ENCODE measurements at places on chromosomes 13 and 19. TPM values are rescaled to one million over a fixed set of nuclear protein-coding genes. Genes with fewer than 3 reads are reported as not detected.

The GTPBP3 gene
- total RNA-seq = 40.4 TPM

The PLPPR2 gene
- total RNA-seq = 1.3 TPM

- no peaks in the 10 kb centered on the region for H3K36me3 ChIP-seq
- no peak for DNase-seq
- peaks cover 78% of the 10 kb centered on the region for H3K27me3 ChIP-seq
Observed at GRCh38 chr13:110305544-110305943, 1.4 kb downstream of the COL4A1 start.

DNA sequence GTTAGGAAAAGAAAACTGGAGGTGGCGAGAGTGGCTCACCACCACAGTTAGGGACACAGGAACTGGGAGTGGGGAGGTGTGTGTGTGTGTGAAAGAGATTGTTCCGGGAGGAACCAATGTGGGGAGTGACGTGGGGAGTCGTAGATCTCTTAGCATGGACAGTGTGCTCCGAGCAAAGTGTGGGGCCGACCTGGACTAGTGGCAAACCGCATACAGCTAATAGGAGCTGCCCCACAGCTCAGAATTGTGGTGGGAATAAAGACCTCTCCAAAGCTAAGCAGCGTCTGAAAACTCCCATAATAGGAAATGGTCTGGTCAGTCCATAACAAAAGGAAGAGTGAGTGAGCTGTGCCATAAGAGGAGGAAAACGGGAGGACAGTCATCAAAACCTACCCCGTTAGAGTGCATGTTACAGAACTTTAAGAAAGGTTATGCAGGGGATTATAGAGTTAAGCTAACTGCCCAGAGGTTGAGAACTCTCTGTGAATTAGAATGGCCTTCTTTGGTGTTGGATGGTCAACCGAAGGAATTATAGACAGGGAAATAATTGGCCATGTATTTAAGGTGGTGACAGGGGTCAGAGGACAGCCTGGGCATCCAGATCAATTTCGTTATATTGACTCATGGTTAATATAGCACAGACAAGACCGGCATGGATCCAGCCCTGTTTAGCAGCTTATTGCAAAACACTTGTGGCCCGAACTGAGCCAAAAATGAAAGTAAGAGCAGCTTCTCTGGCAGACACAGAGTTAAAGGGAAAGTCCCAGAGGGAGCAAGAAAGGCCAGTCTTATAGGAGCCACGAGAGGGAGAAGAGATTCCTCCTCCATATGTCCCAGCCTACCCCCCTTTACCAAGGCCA is 8.9 kb upstream of the SLC15A1 start:
- no peak overlapping the region for H3K4me3 ChIP-seq
- H3K27me3 ChIP-seq = peaks cover 21% of the 10 kb centered on the region
- no peak for DNase-seq
- H3K27ac ChIP-seq = no peak overlapping the region
- H3K4me1 ChIP-seq = peaks cover 3% of the 10 kb centered on the region

- no peaks in the 10 kb centered on the region for H3K27me3 ChIP-seq
- DNase-seq = no peak
- no peak overlapping the region for H3K4me3 ChIP-seq
- no peaks in the 10 kb centered on the region for H3K4me1 ChIP-seq
- no peaks in the 10 kb centered on the region for H3K36me3 ChIP-seq
Observed at GRCh38 chr13:106109391-106109791, 426.1 kb downstream of the EFNB2 start.

The MYH14 gene
- not detected for total RNA-seq

The IL12RB1 gene
- total RNA-seq = 69.9 TPM

DNA sequence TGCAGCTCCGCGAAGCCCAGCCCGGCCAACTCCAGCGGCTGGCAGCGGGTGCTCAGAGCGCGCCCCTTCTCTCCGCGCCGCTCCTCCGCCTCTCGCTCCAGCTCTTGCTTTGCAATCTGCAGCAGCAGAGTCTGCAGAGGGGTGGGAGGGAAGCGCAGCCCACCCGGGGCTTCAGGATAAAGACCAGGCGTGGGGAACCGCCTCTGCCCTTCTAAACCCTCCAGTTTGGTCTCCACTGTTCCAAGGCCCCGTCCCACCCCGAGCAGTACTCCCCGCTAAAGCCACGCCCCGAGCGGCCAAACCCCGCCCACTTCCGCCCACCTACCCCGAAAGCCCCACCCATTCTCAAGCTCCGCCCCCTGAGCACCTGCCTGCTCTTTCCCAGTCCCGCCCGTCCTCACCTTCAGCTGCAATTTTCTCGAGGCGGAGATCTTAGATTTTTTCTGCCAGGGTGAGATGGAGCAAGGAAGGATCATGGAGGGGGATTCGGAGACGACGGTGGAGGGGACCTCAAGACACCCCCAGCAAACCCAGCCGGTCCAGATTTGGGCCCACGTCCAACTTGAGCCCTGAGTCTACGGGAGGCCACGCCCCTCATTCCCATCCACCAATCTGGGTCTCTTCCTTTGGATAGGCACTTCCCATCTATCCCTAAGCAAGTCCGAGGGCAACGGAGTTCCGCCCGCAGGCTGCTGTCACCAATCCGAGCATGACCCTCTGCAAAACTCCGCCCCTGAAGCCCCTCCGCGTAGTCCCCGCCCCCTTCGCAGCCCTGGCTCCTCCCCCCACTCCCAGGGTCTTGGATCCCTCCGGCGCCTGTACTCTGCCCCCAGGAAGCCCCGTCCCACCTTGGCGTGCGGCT is 1.1 kb downstream of the TNNI3 start:
- DNase-seq = peak; percentile 53
- H3K36me3 ChIP-seq = peaks cover 3% of the 10 kb centered on the region
- no peak overlapping the region for H3K27ac ChIP-seq
- H3K27me3 ChIP-seq = peaks cover 25% of the 10 kb centered on the region
- H3K4me3 ChIP-seq = no peak overlapping the region

- no peak for DNase-seq
- H3K27me3 ChIP-seq = no peaks in the 10 kb centered on the region
- H3K36me3 ChIP-seq = no peaks in the 10 kb centered on the region
- H3K4me3 ChIP-seq = no peak overlapping the region
- no peak overlapping the region for H3K27ac ChIP-seq
- H3K4me1 ChIP-seq = no peaks in the 10 kb centered on the region
Observed at GRCh38 chr13:93982179-93982918, 497.1 kb downstream of the DCT start.

DNA sequence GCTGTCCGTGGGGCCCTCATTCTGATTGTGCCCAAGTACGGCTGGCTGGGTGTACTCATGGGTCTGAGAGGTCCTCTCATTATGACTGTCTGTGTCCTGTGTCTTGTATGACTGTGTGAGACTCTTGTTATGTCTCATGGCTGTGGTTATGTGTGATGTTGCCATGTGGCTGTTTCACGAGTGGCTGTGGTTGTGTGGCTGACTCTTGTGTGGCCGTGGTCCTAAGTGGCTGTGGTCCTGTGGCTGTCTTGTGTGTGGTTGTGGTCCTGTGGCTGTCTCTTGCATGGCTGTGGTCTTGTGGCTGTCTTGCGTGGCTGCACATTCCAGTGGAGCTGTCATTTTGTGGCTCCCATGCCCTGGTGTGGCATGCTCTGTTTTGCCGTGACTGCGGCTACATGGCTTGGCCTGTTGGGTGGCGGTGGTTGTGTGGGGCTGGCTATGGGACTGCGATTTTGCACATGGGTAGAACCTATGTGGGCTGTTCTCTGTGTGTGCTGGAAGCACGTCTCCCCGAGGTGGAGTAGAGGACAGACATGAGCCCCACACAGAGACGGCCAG is 2.5 kb downstream of the LYL1 start:
- H3K4me1 ChIP-seq = peaks cover 45% of the 10 kb centered on the region
- H3K4me3 ChIP-seq = peak overlapping the region; percentile 64
- H3K27ac ChIP-seq = peak overlapping the region; percentile 93
- peaks cover 5% of the 10 kb centered on the region for H3K36me3 ChIP-seq
- peak; percentile 88 for DNase-seq

GRCh38 chr19:55325172-55325571 is at the start of gene TMEM150B:
TMEM150B (minus strand) TSS chr19:55325341; CDS start chr19:55321036, 4,305 bp downstream.
- H3K27me3 ChIP-seq = peaks cover 9% of the 10 kb centered on the region
- H3K36me3 ChIP-seq = no peaks in the 10 kb centered on the region
- H3K4me1 ChIP-seq = peaks cover 21% of the 10 kb centered on the region
- H3K4me3 ChIP-seq = peak within 1 kb of the TSS; percentile 44
- DNase-seq = no peak
- H3K27ac ChIP-seq = peak within 1 kb of the TSS; percentile 65

DNA sequence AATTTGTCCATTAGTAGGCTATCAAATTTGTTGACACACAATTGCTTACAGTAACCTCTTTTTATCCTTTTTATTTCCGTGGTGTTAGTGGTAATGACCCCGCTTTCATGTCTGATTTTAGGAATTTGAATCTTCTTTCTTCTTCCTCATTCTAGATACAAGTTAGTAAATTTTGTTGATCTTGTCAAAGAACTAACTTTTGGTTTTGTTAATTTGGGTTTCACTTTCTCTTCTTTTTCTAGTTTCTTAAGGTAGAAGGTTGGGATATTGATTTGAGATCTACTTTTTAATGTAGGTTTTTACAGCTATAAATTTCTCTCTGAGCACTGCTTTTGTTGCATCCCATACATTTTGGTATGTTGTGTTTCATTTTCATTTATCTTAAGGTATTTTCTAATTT is 53.3 kb upstream of the SLC7A1 start:
- peaks cover 5% of the 10 kb centered on the region for H3K36me3 ChIP-seq
- H3K27ac ChIP-seq = peak overlapping the region; percentile 74
- H3K4me3 ChIP-seq = peak overlapping the region; percentile 60
- no peaks in the 10 kb centered on the region for H3K27me3 ChIP-seq
- DNase-seq = no peak

- no peak overlapping the region for H3K27ac ChIP-seq
- H3K27me3 ChIP-seq = no peaks in the 10 kb centered on the region
- no peaks in the 10 kb centered on the region for H3K4me1 ChIP-seq
- no peaks in the 10 kb centered on the region for H3K36me3 ChIP-seq
- no peak for DNase-seq
- no peak overlapping the region for H3K4me3 ChIP-seq
Observed at GRCh38 chr13:109400209-109400608, 386.2 kb downstream of the IRS2 start.

The NCAN gene
- total RNA-seq = not detected

DNA sequence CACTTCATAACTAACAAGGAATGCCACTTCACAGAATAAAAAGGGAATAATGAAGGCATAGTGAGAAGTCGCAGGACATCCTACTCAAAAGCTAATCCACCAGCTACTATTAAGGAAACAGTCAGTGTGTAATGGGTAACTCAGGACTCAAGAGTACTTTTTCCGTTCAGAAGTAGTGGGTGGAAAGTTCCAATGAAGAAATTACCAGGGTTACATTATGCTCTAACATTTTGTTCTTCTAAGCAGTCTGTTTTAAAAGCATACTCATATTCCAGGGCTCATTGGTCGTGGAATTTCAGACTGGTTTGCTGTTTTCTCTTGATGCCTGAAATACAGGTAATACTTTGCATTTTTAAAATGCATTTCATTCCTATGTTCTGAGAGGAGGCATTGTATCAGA is 222.4 kb upstream of the IRS2 start:
- no peak overlapping the region for H3K4me3 ChIP-seq
- H3K27ac ChIP-seq = no peak overlapping the region
- no peak for DNase-seq
- H3K36me3 ChIP-seq = no peaks in the 10 kb centered on the region
- H3K4me1 ChIP-seq = no peaks in the 10 kb centered on the region

The MBD3L3 gene
- not detected for total RNA-seq

The LGALS7B gene
- total RNA-seq = not detected

GRCh38 chr19:33503030-33503429 is 18.6 kb downstream of the PEPD start:
- no peak overlapping the region for H3K27ac ChIP-seq
- peaks cover 9% of the 10 kb centered on the region for H3K4me1 ChIP-seq
- H3K36me3 ChIP-seq = no peaks in the 10 kb centered on the region

The ZIC2 gene
- total RNA-seq = 0.26 TPM

DNA sequence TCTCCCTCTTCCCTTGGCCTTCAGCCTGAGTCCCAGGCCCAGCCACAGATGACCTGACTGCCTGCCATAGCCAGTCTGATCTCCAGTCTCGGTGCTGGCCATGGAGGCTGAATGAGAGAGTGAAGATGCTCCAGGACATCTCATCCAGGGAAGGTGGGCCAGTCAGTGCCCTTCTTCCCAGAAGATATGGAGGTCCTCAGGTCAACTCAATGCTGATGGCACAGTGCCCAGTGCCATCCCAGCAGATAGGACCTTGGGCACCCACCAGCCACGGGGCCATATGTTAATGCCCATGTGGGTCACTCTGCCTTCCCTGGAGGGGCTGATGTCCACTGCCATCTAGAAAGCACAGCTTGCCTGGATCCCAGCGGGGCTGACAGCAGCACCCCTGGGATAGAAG is 7.2 kb downstream of the VSTM2B start:
- peaks cover 17% of the 10 kb centered on the region for H3K4me1 ChIP-seq
- H3K27me3 ChIP-seq = peaks cover 45% of the 10 kb centered on the region
- no peak overlapping the region for H3K27ac ChIP-seq
- DNase-seq = no peak

DNA sequence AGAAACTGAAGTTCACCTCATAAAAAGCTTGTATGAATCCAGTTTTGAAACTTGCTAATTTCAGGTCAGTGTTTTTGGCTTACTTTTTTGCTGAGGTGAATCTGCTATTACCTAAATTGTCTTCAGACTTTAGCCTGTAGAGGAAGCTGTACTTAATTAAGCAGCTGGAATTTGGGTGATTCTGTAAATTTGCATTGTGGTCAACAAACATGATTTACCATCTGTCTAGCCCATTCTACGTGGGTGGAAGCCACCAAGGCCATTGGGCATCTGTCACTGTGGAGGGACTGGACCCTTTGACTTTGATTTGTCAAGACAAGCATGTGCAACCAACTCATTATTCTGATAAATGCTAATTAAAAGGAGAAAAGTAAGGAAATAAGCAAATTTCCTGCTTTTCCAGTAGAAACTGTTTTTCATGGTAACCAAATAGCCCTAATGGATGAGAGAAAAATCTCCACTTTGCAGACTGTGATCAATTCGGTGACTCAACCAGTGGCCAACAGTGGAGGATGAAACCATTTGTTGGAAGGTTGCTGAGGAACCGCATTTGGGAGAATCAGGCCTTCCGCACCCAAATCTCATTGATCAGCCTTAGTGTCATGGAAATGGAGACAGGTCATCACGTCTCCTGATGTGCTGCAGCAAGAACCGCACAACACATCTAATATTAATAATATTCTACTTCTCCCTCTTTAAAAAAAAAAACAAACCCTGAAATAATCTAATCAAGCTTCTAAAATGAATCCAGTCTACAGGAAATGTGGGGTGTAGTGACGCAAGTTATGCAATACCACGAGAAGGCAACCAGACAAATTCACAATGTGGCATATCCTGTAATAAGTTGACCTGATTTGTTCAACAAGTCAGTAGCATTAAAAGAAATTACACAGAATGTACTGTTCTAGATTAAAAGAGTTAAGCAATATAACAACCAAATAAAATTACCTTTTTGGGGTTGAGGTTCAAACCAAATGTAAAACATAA is 54.3 kb downstream of the GARRE1 start:
- no peaks in the 10 kb centered on the region for H3K27me3 ChIP-seq
- peaks cover 6% of the 10 kb centered on the region for H3K4me1 ChIP-seq
- H3K4me3 ChIP-seq = no peak overlapping the region
